Islet precursor cell (in vitro differentiated cells): ENCODE measurements at places on chromosomes 11 and 22.

- DNase-seq, result peak; percentile 28
Measured at GRCh38 chr11:75024764-75025211, 36.1 kb downstream of the NEU3 start.

DNA sequence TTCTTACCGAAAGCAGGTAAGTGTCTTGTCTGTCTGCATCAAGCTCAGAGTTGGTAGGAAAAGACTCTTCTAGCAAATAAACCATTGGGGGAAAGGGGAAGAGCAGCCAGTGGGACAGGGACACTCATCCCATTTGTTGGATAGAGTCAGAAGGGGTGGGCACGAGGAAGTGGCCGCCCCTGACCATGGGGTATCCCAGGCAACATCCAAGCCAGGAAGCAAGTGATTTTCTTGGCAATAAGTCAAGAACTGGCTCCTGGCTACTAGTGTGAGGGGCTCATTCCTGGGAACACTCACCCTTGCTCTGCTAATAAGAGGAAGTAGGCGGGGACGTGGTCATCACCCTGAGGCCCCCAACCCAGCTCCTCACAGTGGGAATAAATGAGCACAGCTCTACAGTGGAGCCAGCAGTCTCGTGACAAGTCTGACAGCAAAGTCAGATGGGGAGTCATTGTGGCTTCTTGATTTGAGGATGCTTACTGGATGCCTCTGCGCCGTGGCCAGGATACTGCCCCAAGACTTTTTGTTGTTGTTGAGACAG lies 6.7 kb downstream of the SLC25A18 start:
- peak; percentile 76 for DNase-seq

GRCh38 chr11:30586251-30587144 lies at the start of gene MPPED2:
MPPED2 (minus strand) TSS chr11:30586353; CDS start chr11:30580373, 5,980 bp downstream.
- DNase-seq, result peak; percentile 86

- DNase-seq, result no peak
Measured at GRCh38 chr22:38481162-38481870, 13.4 kb downstream of the KDELR3 start.

GRCh38 chr11:68216171-68216938 lies 3.3 kb upstream of the KMT5B start:
- DNase-seq, result no peak

DNA sequence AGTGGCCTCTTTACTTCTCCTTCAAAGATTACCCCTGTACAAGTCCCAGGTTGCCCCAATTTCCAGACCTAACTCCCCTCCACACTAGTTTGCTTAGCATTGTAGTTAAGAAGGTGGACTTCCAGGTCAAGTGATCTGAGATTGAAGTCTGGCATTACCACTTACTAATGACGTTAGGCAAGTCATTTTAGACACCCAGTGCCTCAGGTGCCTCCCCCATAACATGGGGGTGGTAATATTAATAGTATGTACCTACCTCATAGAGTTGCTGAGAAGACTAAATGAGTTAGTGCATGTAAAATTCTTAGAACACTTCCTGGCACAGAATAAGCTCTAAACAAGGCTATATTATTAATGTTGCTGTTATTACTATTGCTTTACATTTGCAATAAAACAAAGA lies 93.4 kb downstream of the SPON1 start:
- DNase-seq, result no peak

DNA sequence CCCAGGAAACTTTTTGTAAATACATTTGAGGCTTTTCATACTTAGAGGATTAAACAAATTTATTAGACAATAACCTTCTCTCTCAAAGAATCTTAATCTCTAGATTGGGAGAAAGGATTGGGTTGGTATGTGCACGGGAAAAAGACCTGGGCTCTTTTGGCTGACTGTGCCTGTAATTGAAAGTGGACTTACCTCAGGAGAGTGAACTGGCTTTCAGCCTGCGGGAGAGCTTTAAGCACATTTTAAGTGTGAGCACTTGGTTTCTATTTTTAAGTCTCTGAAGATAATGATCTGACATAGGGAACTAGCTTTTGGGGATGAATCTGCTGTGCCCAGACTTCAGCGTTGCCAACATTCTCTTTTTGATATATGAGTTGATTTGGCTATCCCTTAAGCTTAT lies 35.8 kb downstream of the UVRAG start:
- no peak for DNase-seq

GRCh38 chr11:120871194-120871593 lies 152.7 kb upstream of the TBCEL start:
- no peak for DNase-seq

DNA sequence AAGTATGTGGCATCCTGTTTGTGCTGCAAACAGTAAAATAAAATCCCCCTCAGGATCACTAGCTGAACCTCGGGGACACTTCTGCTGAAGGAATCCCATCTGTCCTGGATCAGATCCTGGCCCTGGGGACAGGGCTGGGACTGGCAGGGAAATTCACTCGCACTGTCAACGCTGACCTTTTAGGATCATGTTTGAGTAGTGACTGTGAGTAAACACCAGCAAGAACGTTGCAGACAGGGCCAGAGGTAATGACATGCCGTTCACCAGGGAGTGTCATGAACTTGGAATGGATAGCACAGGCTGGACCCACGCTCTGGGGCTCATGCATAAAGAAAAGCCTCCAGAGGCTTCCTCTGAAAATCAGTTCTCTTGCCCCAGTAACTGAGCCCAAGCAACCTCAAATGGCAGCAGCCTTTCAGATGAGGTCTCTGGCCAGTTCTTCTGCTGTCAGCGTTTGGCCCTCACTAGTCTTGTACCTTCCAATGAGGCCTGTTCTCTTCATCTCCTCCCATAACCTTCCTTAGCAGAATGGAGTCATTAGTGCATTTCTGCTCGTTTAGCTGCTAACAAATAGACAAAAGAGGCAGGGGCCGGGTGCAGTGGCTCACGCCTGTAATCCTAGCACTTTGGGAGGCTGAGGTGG lies 51.0 kb upstream of the BARX2 start:
- peak; percentile 78 for DNase-seq

DNA sequence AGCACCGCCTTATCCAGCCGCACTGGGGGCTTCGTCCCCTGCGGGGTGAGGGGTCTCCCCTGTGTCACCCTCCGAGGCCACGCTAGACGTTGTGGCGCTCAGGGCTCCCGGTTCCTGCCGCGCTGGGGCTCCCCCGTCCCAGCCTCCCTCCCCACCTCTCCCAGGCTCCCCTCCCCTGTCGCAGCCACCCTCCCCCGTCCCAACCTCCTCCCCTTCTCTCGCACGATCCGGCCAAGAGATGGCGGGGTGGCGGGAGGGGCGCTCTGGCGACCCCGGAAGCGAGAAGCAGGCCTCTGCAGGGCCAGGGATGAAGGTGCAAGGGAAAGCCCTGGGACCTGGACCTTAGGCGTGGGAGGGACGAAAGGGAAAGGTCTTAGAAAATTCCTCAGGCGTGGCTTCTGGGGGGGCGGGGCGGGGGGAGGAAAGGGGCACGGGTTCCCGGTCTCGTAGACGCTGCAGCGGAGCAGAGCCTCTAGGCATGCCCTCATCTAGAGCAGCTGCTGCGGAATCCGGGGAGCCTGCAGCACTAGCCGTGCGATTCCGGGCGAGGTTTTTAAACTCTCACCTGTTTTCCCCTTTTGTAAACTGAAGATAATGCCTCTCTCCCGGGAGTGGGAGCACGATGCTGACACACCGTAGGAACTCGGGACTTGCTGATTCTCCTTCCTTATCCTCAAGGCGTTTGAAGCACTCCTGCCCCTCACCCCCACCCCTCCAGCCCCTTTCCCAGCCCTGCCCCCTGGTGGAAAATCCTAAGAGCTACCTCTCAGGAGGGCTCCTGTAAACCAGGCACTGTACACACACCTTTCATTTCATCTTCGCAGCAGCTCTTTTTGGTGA lies 14.4 kb downstream of the KCNJ5 start:
- DNase-seq, result peak; percentile 81

DNA sequence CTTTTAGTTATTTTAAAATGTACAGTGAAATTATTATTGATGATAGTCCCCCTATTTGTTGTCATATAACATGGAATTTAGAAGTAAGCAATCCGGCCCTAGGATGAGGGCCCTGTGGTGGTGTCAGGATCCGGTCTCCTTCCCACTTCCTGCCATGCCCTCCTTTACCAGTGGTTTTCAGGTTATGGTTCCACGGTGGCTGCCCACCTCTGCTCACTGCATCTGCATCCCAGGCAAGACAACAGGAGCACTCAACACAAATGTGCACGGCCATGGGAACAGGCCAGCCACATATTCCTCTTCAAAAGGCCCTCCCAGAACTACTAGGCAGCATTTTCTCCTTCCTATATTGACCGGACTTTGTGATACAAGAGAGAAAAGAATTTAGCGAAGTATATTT lies 1007.2 kb downstream of the TBC1D22A start:
- DNase-seq, result no peak

- DNase-seq, result no peak
Measured at GRCh38 chr22:37378642-37379058, 48.6 kb downstream of the ELFN2 start.

- DNase-seq, result peak; percentile 91
Measured at GRCh38 chr11:112564228-112564955, 303.7 kb upstream of the PLET1 start.

GRCh38 chr11:34204396-34205279 lies 99.2 kb downstream of the NAT10 start:
- no peak for DNase-seq

- peak; percentile 58 for DNase-seq
Measured at GRCh38 chr11:122853971-122854446, 15.7 kb downstream of the CRTAM start.

DNA sequence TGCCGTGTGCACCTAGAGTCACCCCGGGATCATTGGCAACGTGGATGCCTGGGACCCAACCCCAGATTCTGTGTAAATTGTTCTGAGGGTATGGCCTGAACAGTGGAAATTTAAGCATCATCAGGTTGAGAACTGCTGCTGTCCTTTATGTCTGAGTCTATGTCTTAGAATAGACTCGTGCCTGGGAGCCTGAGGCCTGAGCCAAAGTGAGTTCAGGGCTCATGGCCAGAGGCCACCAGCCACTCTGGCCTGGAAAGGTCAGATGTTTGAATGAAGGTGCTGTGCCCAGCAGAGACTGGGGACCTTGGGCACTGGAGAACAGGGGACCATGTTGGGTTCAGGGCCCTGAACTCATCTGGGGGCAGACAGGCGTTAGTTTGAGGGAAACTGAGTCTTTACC lies 91.1 kb downstream of the MYO18B start:
- DNase-seq, result no peak

GRCh38 chr22:50302564-50302963 lies 4.9 kb downstream of the PLXNB2 start:
- no peak for DNase-seq

- no peak for DNase-seq
Measured at GRCh38 chr11:27436916-27437315, 35.7 kb downstream of the LGR4 start.

GRCh38 chr11:116697639-116698038 lies 75.1 kb downstream of the BUD13 start:
- DNase-seq, result no peak

DNA sequence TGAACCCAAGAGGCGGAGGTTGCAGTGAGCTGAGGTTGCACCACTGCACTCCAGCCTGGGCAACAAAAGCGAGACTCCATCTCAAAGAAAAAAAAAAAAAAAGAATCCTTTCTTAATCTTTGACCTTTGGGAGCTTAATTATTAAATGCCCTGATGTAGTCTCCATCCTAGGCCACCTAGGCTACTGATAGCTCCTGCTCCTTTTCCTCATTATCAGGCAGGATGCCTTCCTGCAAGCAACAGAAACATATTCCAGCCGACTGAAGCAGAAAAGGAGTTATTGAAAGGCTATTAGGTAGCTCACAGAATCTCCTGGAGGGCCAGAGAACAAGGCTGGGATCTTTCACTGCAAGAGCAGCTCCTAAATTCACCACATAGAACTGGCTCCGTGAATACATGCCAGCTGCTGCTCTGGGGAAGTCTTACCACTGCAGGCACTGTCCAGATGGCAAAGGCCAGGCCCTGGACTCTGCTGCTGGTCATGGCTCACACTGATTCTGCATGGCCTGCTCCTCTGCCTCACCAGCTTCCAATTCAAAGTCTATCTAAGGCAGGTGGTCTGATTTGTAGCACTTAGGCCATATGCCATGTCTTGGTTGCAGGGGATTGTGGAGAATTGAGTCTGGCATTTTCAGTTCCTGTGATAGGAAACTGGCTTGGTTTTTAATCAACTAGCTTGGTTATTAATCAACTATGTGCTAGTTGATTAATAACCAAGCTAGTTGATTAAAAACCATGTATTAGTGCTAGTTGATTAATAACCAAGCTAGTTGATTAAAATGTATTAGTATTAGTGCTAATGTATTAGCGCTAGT lies 26.0 kb upstream of the POLD3 start:
- no peak for DNase-seq

DNA sequence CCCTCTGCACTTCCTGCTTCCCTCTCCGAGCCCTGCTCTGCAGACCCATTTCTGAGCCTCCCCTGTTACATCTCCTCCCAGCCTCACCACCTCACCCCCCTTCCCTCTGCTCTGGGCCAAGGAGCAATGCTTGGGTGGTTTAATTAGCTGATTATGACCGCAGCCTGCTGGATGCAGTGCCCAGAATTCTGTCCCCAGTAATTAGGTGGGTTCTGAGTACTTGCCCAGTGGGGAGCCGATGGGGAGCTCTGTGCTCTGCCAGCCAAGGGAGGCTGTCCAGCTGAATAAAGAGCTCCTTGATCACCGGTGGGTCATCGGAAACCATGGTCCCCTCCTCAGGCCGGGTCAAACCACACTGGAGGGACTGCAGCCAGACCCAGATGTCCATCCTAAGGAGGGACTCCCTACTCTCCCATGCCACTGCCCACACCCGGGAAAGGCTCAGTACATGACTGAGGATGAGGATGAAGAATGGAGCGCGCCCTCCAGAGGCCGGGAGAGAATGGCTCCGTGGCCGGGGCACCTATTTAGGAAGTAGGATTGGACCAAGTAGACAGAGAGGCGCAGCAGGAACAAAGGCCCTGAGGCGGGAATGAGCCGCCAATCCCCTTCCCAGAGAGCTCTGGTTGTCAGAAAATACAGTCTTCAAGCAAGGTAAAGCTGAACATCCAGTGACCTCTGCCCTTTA lies 9.1 kb downstream of the ARRB1 start:
- no peak for DNase-seq

GRCh38 chr11:45897556-45897955 lies 9.5 kb downstream of the FREY1 start:
- DNase-seq, result no peak

GRCh38 chr11:10310301-10310841 lies 5.5 kb downstream of the ADM start:
- DNase-seq, result no peak

GRCh38 chr11:116870054-116870453 lies 32.6 kb upstream of the APOA1 start:
- no peak for DNase-seq

- no peak for DNase-seq
Measured at GRCh38 chr11:22674470-22675439, 8.3 kb downstream of the GAS2 start.

- no peak for DNase-seq
Measured at GRCh38 chr11:70468256-70469195, 70.2 kb downstream of the CTTN start.

- peak; percentile 69 for DNase-seq
Measured at GRCh38 chr22:48576333-48577013, 1251.2 kb downstream of the BRD1 start.

GRCh38 chr11:117966908-117967307 lies 19.3 kb upstream of the IL10RA start:
- DNase-seq, result no peak

DNA sequence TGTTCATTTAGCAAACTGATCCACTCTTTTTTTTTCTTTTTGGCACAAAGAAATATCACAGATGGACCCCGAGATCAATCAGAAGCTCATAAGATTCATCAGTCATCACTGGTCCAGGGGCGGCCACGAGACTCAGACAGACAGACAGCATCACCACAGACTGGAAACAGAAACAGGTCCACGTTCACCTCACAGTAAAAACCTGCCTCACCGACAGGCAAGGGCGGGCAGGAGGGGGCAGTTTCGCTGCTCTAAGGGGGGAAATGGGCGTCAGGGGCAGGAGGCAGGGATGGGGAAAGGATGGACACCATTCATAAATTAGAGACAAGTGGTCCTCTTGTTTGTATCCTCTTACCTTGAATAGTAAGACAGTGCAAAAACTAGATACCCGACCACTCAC lies 16.5 kb downstream of the CHST1 start:
- no peak for DNase-seq
